ENCODE measurements at places on chromosomes 5 and 9. TPM values are rescaled to one million over a fixed set of nuclear protein-coding genes. Genes with fewer than 3 reads are reported as not detected.

- H3K4me3 ChIP-seq, result no peak overlapping the region
- no peak for DNase-seq
These were observed 32.3 kb downstream of the HK3 start for GRCh38 chr5:176866707-176867310.

- no peak overlapping the region for H3K4me3 ChIP-seq
- no peaks in the 10 kb centered on the region for H3K4me1 ChIP-seq
- H3K27ac ChIP-seq, result no peak overlapping the region
- DNase-seq, result no peak
These were observed 48.3 kb upstream of the RIC1 start for GRCh38 chr9:5580650-5581049.

DNA sequence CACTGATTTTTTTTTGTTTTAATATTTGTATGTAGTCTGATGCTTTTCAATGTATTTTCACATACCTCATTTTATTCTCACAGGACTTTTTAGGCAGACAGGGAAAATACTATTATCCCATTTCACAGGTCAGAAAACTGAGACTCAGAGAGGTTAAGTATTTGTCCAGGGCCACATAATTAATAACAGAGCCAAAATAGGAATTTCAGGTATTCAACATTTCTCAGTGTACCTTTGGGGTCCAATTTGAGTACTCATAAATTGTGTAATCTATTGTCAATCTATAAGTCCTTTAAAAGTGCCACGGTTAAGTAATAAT, 120.7 kb upstream of the GRHPR start:
- H3K27me3 ChIP-seq, result no peaks in the 10 kb centered on the region
- no peaks in the 10 kb centered on the region for H3K36me3 ChIP-seq
- DNase-seq, result no peak
- no peak overlapping the region for H3K4me3 ChIP-seq
- no peaks in the 10 kb centered on the region for H3K4me1 ChIP-seq

DNA sequence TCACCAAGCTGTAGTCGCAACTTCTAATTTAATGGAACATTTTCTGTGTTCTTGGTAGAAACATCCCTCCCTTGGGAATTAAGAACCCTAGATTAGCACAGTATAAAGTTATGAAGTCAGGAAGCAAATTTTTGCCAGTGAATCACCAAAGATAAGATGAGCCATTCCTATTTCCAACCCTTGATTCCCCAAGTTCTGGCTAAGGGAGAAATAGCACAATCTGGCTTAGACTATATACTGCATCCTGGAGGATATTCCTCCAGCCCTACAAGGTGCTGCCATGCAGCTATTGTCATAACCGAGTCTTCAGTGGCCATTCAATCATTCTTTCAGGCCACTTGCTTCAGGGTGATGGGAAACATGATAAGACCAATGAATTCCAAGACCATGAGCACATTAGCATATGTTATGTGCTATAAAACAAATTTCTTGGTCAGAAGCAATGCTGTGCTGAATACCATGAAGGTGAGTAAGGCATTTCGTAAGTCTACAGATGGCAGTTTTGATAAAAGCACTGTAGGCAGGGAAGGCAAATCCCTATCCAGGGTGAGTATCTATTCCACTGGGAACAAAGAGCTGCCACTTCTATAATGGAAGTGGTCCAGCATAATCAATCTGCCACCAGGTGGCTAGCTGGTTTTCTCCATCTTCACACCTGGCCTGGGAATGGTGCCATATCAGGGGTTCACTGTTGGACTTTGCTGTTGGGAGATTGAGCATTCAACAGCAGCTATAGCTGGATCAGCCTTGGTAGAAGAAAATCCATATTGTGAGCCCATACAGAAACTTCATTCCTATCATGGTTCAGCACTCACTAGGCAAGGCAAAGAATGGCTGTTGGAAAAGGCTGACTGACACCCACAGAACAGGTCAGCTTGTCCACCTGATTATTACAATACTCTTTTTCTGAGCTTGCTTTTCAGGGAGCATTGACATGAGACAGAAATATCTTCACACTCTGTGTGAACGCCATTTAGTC, 19.6 kb upstream of the ARL15 start:
- H3K4me3 ChIP-seq, result no peak overlapping the region
- DNase-seq, result no peak
- H3K36me3 ChIP-seq, result no peaks in the 10 kb centered on the region
- H3K27ac ChIP-seq, result no peak overlapping the region
- no peaks in the 10 kb centered on the region for H3K4me1 ChIP-seq

DNA sequence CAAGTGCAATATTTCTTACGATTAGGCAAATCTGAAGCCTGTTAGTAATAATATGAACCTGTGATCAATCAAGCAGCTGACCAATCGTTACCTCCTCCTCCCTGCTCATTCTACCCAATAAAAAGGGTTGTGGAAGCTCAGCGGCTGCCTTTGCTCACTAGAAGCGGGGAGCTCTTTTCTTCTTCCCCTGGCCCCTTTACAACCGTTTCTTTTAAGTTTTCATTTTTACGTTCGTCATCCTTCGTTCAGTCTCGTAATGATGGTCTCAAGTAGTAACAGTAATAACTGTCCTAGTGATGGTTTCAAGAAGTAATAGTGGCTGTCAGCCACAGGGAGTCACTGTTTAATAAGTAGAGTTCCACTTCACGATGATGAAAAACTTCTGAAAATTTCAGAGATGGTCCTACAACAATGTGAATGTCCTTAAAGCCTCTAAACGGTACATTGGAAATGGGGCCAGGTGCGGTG, 6.2 kb downstream of the UGT3A2 start:
- peaks cover 20% of the 10 kb centered on the region for H3K27me3 ChIP-seq
- no peak overlapping the region for H3K4me3 ChIP-seq
- peak; percentile 16 for DNase-seq
- no peak overlapping the region for H3K27ac ChIP-seq

DNA sequence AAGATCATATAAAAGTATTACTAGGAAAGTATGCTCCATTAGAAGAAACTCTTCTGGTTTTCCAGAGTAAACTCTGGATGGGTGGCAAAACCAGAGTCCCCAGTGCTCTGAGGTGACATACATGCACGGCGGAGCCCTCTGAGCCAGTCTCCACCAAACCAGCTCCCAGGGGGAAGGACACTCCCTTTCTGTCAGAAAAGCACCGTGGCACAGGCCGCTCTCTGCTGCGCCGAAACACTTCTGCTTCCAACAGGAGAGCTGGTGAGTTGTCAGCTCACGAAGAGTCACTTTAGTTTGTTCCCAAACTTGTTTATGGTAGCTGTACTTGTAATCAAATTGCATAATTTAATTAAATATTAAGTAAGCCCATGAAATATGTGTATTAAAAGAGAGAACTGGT, 184.6 kb downstream of the CDK5RAP2 start:
- peaks cover 22% of the 10 kb centered on the region for H3K36me3 ChIP-seq
- H3K27ac ChIP-seq, result no peak overlapping the region
- no peak overlapping the region for H3K4me3 ChIP-seq
- H3K4me1 ChIP-seq, result no peaks in the 10 kb centered on the region
- H3K27me3 ChIP-seq, result no peaks in the 10 kb centered on the region

DNA sequence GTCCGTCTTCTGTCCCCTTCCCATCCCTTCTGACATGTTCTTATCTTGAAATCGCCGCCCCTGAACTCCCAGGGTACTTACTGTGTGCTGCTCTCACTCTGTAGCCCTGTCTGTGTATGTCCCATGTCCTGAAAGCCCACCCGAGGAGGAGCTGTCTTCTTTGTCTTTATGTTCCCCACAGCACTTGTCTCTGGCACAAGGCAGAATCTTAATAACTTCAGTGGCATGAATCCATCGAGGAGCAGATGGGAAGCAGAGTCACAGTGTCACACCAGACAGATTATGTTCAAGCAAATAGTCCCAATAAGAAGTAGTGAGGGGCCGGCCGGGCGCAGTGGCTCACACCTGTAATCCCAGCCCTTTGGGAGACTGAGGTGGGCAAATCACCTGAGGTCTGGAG, 29.7 kb upstream of the LTC4S start:
- H3K4me1 ChIP-seq, result peaks cover 45% of the 10 kb centered on the region
- no peaks in the 10 kb centered on the region for H3K27me3 ChIP-seq
- no peak overlapping the region for H3K27ac ChIP-seq
- no peak overlapping the region for H3K4me3 ChIP-seq

GRCh38 chr5:51039424-51040329, 343.6 kb upstream of the ISL1 start:
- no peak for DNase-seq
- no peaks in the 10 kb centered on the region for H3K27me3 ChIP-seq
- H3K4me3 ChIP-seq, result no peak overlapping the region
- no peak overlapping the region for H3K27ac ChIP-seq
- no peaks in the 10 kb centered on the region for H3K4me1 ChIP-seq
- no peaks in the 10 kb centered on the region for H3K36me3 ChIP-seq

GRCh38 chr9:127035423-127035822, 87.0 kb downstream of the ANGPTL2 start:
- no peak overlapping the region for H3K4me3 ChIP-seq
- DNase-seq, result no peak
- H3K27me3 ChIP-seq, result no peaks in the 10 kb centered on the region
- H3K4me1 ChIP-seq, result no peaks in the 10 kb centered on the region
- H3K27ac ChIP-seq, result no peak overlapping the region

GRCh38 chr5:78507531-78507930, 141.0 kb downstream of the LHFPL2 start:
- no peaks in the 10 kb centered on the region for H3K36me3 ChIP-seq
- H3K27me3 ChIP-seq, result no peaks in the 10 kb centered on the region
- H3K4me1 ChIP-seq, result peaks cover 14% of the 10 kb centered on the region

DNA sequence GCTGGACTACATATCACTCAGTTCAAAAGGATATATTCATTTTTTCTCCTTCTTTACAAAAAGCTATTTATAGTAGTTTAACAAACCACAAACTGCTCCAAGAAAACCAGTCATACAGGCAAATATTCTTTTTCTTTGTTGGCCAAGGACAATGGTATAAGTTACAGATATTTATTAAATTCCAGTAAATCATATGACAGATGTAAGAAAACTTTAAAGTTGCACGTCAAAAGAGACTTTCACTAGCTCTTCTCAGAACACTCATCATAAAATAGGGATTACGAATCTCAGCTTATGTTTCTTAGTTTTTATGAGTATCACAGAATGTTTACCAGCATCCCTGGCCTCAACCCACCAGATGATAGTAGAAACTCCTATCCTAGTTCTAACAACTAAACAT, 67.2 kb downstream of the ANKRD31 start:
- no peak overlapping the region for H3K4me3 ChIP-seq
- H3K4me1 ChIP-seq, result no peaks in the 10 kb centered on the region
- DNase-seq, result no peak
- no peaks in the 10 kb centered on the region for H3K36me3 ChIP-seq

DNA sequence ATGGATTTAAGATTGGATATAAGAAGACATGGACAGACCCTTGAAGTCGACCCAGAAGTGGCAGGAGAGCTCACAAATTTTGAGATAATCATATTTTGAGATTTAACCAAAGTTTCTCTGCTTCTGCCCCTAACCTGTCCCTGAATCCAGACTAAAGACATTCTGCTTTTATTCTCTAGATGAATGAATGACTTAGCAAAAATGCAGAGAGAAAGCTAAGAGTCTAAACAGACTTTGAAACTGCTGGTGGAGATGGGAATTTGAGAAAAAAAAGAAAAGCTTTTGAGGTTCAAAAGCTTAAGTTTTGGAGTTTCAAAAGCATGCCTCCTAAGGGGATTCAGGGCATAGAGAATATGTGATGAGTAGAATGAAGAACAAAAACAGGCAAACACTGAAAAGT, 85.2 kb upstream of the KLF9 start:
- H3K36me3 ChIP-seq, result no peaks in the 10 kb centered on the region
- no peak overlapping the region for H3K27ac ChIP-seq
- no peak overlapping the region for H3K4me3 ChIP-seq
- no peak for DNase-seq

DNA sequence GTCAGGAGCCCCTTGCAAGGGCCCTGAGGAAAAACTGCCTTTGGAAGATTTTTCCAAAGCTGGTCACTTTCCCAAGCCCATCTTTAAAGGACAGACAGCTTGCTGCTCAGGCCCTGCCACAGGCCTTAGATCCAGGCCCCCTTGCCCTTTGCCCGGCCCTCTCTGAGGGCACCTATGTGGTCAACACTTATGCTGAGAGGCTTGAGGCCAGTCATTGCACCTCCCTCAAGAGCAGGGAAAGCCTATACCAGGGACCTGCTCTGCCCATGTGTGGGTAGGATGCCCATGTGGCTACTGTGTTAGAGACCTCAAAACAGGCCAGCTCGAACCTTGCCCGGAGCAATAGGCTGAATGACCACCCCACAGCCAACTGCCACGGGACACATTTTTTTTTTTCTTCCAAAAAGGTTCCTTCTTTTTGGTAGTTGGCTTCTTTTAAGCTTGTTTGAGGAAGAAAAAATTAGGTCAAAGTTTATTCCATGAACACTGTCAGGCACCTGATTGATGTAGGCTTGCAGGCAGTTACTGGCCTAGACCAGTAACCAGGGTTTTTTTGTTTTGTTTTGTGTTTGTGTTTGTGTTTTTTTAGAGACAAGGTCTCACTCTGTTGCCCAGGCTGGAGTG, 3.8 kb downstream of the TCF7 start:
- DNase-seq, result no peak
- H3K36me3 ChIP-seq, result no peaks in the 10 kb centered on the region
- H3K27ac ChIP-seq, result no peak overlapping the region
- H3K4me3 ChIP-seq, result no peak overlapping the region
- H3K27me3 ChIP-seq, result no peaks in the 10 kb centered on the region

DNA sequence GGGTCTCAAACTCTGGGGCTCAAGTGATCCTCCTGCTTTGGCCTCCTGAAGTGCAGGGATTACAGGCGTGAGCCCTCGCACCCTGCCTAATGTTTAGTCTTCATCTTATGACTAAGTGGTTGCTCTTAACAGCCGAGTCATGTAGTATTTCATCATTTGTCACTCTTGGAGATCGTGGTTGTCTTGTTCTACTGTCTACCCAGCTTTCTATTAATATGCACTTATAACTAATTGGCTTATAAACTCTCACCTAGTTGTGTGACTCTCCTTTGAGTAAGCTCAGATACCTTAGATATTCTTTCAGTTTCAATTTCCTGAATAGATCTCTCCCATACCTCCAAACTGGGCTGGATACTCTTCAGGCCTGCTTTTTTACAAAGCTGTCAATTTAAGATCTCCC, 19.9 kb downstream of the SLC44A1 start:
- H3K27ac ChIP-seq, result no peak overlapping the region
- H3K36me3 ChIP-seq, result no peaks in the 10 kb centered on the region
- peak; percentile 0 for DNase-seq
- H3K4me3 ChIP-seq, result no peak overlapping the region
- H3K27me3 ChIP-seq, result no peaks in the 10 kb centered on the region

The SLC27A6 gene
- 7.9 TPM for total RNA-seq

The CTXN3 gene
- not detected for total RNA-seq

The TTC23L gene
- total RNA-seq, result 1.0 TPM

The GLIPR2 gene
- total RNA-seq, result 14.5 TPM

The PIP5K1B gene
- 0.20 TPM for total RNA-seq

The TXNDC8 gene
- total RNA-seq, result not detected

The GDA gene
- total RNA-seq, result 49.4 TPM

The DBH gene
- total RNA-seq, result not detected

The CCDC183 gene
- 2.8 TPM for total RNA-seq

The PLAC8L1 gene
- 2.6 TPM for total RNA-seq

The SPATA31E1 gene
- total RNA-seq, result not detected

The LCN1 gene
- total RNA-seq, result not detected

The ZNF300 gene
- total RNA-seq, result 0.05 TPM

The ROR2 gene
- 15.7 TPM for total RNA-seq

The DDX4 gene
- not detected for total RNA-seq

The EGFLAM gene
- not detected for total RNA-seq

The KYAT1 gene
- 10.1 TPM for total RNA-seq

The CCDC192 gene
- not detected for total RNA-seq

Data from HCT116 (cell line).